Stimulated activated CD4-positive, alpha-beta T cell treated with anti-CD3 and anti-CD28 coated beads, Interleukin-4, amount 100 ng/mL, for 48 hours (primary cell): ENCODE measurements at places on chromosomes 3 and 15.

DNA sequence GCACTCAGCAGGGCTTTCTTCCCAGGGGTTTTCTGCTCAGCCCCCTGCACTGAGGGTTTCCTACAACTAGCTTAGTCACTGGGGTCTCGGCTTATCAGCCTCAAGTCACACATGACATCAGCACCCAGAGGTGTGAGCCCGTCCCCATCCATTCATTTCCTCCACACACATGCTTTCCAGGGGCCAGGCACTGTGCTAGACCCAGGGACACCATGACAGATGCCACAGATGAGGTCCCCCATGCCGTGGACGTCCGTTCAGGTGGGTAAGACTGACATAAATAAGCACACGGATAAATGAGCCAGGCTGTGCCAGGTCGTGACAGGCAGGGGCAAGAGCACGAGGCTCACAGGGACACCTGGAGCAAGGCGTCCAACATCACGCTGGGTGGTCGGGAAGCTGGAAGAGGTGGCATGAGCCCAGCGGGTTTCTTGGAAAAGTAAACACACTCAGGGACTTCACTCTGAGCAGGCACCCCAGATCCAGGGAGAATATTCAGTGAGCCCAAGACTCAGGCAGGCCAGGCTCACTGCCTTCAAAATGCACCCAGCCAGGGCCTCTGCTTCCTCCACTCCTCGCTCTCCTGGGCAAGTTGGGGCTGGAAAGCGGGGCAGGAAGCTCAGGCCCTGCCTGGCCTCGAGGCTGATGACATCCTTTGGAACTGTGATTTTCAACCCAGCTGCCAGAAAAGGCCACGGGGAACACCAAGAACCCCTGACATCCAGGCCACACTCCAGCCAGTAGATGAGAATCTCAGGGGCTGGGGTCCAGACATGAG, 139.3 kb downstream of the CHSY1 start:
- no peak for DNase-seq

- DNase-seq = no peak
Observed at GRCh38 chr3:142481196-142481595, 33.4 kb upstream of the XRN1 start.

GRCh38 chr3:46393554-46394434, 13.1 kb downstream of the CCR5AS start:
- no peak for DNase-seq

DNA sequence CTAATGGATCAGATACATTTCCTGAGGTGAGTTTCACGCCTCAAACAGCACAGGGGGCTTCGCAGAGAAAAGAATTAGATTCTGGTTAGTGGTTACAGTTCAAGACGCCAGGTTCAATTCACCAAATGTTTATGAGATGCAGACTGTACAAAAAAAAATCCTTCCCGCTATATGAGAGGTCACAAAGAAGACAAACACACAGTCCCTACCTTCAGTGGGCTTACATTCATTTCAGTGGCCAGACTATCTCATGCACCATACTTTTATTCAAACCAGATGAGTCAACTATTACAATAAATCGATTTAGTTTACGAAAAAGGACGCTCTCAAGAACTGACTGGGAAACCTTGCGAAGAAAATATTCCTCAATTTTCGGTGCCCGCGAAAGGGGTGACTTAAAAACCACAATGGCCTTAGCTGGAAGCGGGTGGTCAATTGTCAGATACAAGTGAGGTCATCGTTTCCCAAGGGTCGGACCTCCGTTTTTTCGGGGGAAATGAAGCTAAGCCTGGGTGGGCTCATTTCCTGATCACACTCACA, 695 bp downstream of the METTL6 start:
- no peak for DNase-seq

- DNase-seq = no peak
Observed at GRCh38 chr3:150462108-150462507, 54.0 kb downstream of the TSC22D2 start.

DNA sequence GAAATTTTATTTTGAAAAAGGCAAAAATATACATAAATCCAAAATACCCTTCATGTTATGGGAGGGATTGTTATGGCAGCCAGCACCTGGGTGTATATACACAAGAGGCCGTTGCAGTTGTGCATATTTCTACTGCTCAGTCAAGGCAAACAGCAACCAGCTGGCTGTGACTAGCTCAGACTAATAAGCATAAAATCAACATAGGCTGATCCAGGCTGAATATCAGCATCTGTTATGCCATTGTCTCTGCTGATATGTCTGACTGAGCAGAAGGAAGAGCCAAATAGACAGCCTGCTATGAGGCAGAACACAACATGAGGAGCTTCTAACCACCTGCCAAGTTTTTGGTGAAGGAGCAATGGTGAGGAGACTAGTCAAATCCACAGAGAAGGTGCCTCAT, 457.5 kb upstream of the ALCAM start:
- DNase-seq = no peak

GRCh38 chr3:112013058-112013783, 14.5 kb downstream of the TAGLN3 start:
- DNase-seq = no peak

- peak; percentile 94 for DNase-seq
Observed at GRCh38 chr15:74995182-74995778, at the start of gene SCAMP5. Gene SCAMP5 (plus strand): TSS chr15:74995563. CDS start chr15:75011840, 16,277 bp downstream.

DNA sequence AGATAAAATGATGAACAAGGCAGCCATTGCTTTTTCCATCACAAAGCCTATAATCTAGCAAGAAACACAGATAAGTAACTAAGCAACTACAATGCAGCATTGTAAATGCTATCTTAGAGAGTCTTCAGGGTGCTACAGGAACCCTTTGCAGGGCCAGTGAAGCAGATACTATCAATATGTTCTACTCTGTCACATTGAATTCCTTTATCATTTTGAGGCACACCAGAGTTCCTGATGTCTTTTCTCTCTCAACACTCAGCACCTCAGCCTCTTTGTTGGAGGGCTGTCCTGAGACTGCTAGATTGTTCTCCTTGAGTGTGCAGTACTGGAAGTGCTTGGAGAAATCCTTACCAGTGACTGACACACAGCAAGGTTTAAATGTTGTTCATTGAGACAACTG, 107.4 kb upstream of the MRPL3 start:
- DNase-seq = no peak

DNA sequence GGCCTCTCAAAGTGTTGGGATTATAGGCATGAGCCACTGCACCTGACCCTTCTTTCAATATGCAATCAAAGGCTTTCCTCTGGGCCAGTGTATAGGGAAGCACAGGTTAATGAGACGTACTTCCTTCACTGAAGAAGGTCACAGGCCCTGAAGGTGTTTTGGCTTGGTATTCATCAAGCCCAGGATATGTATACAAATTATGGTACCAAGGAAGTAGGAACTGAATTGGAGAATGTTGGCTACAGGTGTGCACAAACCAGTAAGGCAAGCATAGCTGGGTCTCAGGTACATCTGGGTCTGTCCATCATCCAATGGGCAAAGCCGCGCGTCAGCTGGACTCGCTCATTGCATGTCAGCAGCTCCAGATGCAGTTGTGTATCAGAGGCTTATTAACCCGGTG, 237.9 kb downstream of the ADAMTS17 start:
- no peak for DNase-seq

- DNase-seq = no peak
Observed at GRCh38 chr3:150082898-150083654, 112.4 kb upstream of the PFN2 start.

DNA sequence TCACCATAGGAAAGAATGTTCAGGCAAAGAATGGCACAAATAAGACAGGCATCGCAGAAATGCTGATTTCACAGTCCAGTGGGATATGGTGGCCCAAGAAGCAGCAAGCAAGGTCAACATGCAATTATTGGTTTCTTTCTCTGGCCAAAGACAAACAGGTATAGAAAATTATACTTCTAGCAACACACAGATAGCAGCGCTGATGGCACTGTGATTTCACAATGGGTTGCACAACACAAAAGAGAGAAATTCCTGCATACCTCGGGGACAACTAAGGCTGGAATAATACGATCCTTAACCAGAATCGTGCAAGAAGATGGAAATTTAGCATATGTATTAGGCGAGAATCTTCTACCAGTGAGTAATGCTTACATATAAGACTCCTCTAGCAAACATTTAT, 76.3 kb upstream of the NR2F2 start:
- DNase-seq = no peak

DNA sequence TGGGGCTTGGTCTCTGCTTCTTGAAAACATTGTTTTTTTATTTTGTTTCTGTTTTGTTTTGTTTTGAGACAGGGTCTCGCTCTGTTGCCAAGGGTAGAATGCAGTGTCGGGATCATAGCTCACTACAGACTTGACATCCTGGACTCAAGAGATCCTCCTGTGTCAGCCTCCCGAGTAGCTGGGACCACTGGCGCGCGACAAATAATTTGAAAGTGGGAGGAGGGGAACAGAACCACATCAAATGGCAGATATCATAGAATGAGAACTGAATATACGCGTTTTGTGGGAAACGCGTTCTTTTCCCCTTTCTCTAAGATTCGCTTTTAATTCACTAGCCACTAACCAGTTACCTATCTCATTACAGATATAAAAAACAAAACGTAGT, 641 bp upstream of the VPS13C start:
- no peak for DNase-seq

DNA sequence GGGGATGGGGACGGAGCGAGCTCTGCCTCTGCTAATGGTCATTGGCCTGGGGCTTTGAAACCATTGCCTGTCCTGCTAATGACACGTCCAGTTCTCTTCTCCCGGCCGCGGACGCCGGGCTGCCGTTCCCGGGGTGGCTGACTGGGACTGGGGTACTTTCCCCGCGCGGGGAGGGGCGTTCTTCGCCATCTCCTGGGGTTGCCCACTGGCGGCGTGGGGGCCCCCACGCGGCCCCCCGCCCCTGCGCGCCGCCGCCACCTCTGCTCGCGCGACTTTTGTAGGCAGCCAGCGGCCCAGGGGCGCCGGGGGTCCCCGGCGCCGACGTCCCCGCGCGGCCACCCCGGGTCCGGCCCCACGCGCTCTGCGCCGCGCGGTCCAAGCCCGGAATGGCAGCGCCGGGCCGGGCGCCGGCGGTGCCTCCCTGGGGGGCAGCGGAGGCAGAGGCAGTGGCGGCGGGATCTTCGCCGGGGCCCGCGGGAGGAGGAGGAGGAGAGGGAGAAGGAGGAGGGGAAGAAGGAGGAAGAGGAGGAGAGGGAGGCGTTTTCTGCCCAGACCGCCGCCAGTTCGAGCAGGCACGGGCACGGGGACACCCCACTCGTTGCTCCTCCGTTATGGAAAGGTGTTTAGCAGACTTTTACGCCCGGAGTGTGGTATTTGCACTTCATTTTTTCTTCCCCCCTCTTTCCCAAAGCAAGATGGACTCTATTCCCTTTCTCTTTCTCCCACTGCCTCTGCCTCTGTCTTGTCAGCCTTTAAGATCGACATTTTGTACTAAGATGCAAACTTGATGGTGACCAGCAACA, 2.3 kb downstream of the BBX start:
- DNase-seq = peak; percentile 28

DNA sequence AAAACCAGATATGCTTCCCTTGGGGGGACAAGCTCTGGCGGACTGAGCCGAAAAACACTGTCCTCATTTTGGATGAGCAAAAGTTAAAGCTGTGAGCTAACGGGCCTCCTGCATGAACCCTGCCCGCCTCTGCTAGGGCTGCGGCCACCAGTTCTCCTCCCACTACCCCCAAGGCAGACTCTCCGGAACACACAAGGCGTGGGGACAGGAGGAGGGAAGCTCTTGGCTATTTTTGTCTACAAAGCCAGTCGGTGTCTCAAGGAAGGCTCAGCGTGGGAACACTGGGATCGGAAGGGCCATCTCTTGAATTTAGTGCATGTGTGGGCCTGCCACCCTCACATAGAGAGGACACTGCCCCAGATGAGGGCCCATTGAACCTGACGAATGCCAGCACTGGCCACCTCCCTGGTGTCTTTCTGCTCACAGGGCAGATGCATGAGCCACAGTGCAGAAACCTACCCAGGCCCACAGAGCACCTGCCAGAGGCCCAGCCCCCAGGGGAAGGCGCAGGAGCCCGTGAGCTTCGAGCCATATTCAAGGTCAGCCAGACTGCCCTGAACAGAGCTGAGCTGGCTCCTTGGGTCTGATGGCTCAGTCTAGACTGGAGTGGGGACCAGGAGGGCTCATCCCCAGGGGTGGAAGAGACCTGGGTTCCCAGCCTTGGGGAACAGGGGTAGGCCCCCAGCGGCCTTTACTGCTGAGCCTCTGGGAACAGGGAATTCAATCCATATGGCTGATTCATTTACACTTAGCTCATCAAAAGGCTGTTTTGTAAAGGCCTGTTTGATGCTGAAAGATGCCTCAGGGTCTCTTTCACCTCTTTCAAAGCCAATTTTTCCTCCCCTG, 38.3 kb downstream of the HCN4 start:
- no peak for DNase-seq

- no peak for DNase-seq
Observed at GRCh38 chr3:42256135-42256819, 9.7 kb downstream of the CCK start.

DNA sequence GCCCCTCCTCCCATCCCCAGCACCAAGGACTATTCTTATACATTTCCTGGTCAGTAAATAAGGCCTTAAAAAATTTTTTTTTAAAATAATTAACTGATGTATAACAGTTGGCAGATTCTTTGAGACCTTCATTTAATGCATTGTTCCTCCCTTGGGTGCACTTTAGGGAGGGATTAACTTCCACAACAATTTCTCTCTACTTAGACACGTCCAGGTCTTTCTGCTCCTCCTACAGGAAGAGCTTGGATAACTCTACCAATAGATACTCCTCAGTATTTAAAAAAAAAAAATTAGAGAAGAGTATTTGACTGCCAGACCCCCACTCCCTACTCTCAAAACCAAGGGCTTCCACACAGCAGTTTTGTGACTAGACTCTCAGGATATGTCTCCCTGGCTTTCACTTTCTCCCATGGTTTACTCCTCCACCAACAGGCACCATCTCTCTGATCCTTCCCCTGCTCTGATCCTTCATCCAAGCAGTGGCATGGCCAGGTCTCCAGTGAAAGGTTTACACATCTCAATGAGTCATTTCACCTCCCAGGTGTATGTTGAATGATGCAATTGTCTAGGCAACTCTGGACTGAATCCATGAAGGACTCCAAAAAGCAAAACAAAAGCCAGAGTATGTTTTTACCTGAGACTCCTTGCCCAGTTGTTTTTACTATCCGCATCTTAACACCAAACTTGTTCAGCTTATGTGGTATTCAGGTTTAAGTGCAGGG, 7.4 kb downstream of the ZIC4 start:
- no peak for DNase-seq

DNA sequence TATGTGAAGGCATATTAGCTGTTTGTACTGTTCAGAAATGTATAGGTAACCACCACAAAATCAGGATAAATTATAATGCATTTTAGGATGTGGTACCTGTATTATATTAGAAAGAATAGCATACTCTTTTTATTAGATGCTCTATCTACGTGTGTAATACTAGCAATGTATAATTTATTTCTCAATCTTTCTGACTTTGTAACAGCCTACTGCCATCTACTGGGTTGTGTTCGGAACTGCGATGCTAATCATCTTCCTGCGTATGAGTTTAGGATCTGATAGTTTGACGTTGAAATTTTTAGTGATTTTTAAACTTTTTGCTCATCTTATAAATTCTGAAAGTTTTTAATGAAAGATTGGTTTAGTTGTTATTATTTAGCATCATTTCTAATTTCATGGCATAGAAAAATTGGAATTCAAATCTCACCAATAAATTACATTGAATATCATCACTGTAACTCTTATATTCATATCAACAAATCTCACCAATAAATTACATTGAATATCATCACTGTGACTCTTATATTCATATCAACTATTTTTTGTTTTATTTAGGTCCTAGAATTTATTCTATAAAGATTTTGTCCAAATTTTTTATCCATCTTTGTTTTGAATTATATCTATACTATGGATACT, 322.7 kb upstream of the ZNF717 start:
- DNase-seq = no peak

GRCh38 chr15:97482521-97482920, 478.0 kb upstream of the ARRDC4 start:
- DNase-seq = no peak

GRCh38 chr3:42841332-42841731, 32.1 kb downstream of the ACKR2 start:
- DNase-seq = no peak
